Heart left ventricle (tissue), 16 donors: ENCODE measurements at places on chromosomes 16 and 17. TPM values are rescaled to one million over a fixed set of nuclear protein-coding genes. Genes with fewer than 3 reads are reported as not detected.
A peak's percentile ranks its signal among the peaks of the same experiment; 100 is the strongest.

GRCh38 chr17:73654241-73654640, 10.0 kb upstream of the SDK2 start:
- no peaks in the 10 kb centered on the region for H3K4me1 ChIP-seq
- H3K27ac ChIP-seq: no peak overlapping the region
- no peak overlapping the region for H3K4me3 ChIP-seq
- DNase-seq: no peak

- H3K36me3 ChIP-seq: no peaks in the 10 kb centered on the region
- H3K27me3 ChIP-seq: no peaks in the 10 kb centered on the region
- H3K27ac ChIP-seq: no peak overlapping the region
- H3K4me3 ChIP-seq: no peak overlapping the region
- DNase-seq: no peak
These were observed 11.6 kb downstream of the STH start for GRCh38 chr17:46010597-46011186.

CNEP1R1 gene
- 21.8 TPM for total RNA-seq

- peak overlapping the region; percentile 92 for H3K27ac ChIP-seq
- H3K4me1 ChIP-seq: peaks cover 21% of the 10 kb centered on the region
- no peaks in the 10 kb centered on the region for H3K36me3 ChIP-seq
- no peaks in the 10 kb centered on the region for H3K27me3 ChIP-seq
- no peak for DNase-seq
- peak overlapping the region; percentile 88 for H3K4me3 ChIP-seq
These were observed 1.3 kb downstream of the PEMT start for GRCh38 chr17:17590141-17590751.

CX3CL1 gene
- total RNA-seq: 34.4 TPM

LGALS9B gene
- not detected for total RNA-seq

DNA sequence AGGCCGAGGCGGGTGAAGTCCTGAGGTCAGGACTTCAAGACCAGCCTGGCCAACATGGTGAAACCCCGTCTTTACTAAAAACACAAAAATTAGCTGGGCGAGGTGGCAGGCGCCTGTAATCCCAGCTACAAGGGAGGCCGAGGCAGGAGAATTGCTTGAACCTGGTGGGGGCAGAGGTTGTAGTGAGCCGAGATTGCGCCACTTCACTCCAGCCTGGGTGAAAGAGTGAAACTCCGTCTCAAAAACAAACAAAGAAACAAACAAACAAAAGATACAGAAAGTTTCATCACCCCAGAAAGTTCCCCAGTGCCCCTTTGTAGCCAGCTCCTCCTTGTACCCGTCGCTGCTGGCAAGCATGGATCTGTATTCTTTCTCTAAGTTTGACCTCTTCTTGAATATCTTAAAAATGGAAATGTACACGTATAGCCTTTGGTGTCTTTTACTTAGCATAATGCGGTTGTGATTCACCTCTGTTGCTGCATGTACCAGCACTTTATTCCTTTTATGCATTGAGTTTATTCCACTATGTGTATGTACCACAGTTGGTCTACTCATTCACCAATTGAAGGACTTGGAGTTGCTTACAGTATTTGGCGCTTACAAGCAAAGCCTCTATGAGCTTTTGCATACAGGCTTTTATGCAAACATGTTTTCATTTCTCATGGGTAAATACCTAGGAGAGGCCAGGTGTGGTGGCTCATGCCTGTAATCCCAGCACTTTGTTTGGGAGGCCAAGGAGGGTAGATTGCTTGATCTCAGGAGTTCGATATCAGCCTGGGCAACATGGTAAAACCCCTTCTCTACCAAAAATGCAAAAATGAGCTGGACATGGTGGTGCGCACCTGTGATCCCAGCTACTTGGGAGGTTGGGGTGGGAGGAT, 87.5 kb upstream of the CLEC18A start:
- no peak overlapping the region for H3K27ac ChIP-seq
- H3K4me3 ChIP-seq: no peak overlapping the region
- no peak for DNase-seq

ABAT gene
- total RNA-seq: 34.1 TPM

DNA sequence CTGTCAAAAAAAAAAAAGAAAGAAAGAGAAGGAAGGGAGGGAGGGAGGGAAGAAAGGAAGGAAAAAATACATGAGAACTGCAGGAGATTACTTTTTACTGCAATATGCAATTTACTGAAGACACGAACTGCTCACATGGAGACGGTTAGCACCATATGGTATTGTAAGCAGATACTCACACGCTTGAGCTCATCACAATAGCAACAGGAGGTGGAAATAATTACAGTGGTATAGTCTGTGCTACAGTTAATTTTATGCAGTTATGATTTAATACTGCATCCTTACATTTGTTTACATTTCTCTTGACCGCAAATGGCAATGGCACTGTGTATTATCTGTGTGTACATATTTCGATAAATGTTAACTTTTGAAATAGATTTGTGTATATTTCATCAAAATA, 21.4 kb upstream of the SLC46A1 start:
- no peaks in the 10 kb centered on the region for H3K4me1 ChIP-seq
- no peak for DNase-seq
- no peak overlapping the region for H3K27ac ChIP-seq
- H3K36me3 ChIP-seq: no peaks in the 10 kb centered on the region
- no peaks in the 10 kb centered on the region for H3K27me3 ChIP-seq
- H3K4me3 ChIP-seq: no peak overlapping the region

- DNase-seq: no peak
- H3K4me3 ChIP-seq: no peak overlapping the region
- no peaks in the 10 kb centered on the region for H3K27me3 ChIP-seq
- no peak overlapping the region for H3K27ac ChIP-seq
These were observed 22.4 kb upstream of the MNT start for GRCh38 chr17:2423271-2423670.

GRCh38 chr16:56424791-56425438, 430 bp downstream of the AMFR start:
- H3K36me3 ChIP-seq: no peaks in the 10 kb centered on the region
- peak; percentile 44 for DNase-seq
- peaks cover 34% of the 10 kb centered on the region for H3K4me1 ChIP-seq
- H3K4me3 ChIP-seq: peak overlapping the region; percentile 84
- peak overlapping the region; percentile 68 for H3K27ac ChIP-seq
- no peaks in the 10 kb centered on the region for H3K27me3 ChIP-seq

DNA sequence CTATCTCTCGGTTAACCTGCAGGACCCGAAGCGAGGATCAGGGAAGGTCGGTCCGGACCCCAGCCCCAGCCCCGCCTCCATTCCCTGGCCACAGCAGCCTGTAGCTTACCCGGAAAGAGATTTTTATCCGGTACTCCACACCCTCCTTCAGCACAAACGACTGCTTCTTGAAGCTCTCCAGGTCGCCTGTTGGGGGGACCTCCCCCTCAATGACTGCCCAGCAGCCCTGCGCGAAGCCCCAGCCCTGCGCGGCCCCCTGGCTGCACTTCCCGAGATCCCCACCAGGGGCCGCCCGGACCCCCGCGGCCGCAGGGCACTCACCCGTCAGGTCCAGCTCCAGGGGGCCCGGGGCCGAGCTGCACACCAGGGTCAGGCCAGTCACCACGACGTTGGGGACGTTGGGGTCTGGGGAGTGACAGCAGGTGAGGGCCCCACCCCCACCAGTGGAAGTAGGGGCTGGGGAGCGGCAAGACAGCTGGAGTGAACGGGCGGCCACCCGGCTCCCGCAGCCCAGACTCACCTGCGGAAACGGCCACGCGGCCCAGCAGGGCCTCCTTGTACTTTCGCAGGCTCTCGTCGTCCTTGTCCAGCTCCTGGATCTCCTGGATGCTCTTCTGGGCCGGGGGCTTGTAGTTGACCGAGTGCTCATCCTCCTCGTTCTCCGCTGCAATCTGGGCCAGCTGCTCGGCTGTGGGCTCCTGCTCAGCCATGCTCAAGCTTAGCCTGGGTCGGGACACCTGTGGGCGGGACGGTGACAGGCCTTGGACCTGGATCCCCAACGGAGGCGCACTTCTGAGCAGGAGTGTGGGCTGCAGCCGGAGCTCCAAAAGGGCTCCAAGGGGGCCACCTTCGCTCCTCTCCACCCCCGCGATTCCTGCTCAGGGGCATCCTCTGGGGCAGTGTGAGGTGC, 1.7 kb downstream of the ARHGDIA start:
- H3K4me1 ChIP-seq: peaks cover 61% of the 10 kb centered on the region
- no peaks in the 10 kb centered on the region for H3K27me3 ChIP-seq

SLFN11 gene
- 15.6 TPM for total RNA-seq

- no peaks in the 10 kb centered on the region for H3K27me3 ChIP-seq
- no peak for DNase-seq
- H3K36me3 ChIP-seq: no peaks in the 10 kb centered on the region
- no peak overlapping the region for H3K4me3 ChIP-seq
- H3K27ac ChIP-seq: no peak overlapping the region
These were observed 114.2 kb upstream of the CACNG3 start for GRCh38 chr16:24141917-24142316.

NPIPA5 gene
- 11.2 TPM for total RNA-seq

CRYBA1 gene
- total RNA-seq: not detected

GRCh38 chr17:43043307-43043706, 18.3 kb downstream of the RND2 start:
- H3K4me3 ChIP-seq: no peak overlapping the region
- no peak for DNase-seq

GRCh38 chr16:76329106-76329505, 51.9 kb downstream of the CNTNAP4 start:
- H3K36me3 ChIP-seq: no peaks in the 10 kb centered on the region
- H3K27me3 ChIP-seq: no peaks in the 10 kb centered on the region
- no peak for DNase-seq
- H3K27ac ChIP-seq: no peak overlapping the region

DNA sequence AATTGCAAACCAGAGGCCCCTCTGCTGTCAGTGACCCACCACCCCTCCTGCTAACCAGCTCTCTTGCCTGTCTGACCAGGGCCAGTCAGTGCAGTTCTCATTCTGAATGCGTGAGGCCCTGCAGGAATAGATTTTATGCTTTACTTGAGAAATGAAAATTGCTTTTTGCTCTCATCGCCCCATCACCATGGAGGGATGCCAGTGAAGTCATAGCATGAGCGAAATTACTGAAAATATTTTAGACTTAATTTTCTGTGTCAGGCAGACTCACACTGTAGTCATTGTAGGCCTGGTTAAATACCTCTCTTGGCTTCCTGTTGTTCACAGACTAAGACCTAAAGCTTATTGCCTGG, 490.5 kb upstream of the CDH5 start:
- no peak overlapping the region for H3K4me3 ChIP-seq
- H3K27me3 ChIP-seq: no peaks in the 10 kb centered on the region
- no peaks in the 10 kb centered on the region for H3K36me3 ChIP-seq

DNA sequence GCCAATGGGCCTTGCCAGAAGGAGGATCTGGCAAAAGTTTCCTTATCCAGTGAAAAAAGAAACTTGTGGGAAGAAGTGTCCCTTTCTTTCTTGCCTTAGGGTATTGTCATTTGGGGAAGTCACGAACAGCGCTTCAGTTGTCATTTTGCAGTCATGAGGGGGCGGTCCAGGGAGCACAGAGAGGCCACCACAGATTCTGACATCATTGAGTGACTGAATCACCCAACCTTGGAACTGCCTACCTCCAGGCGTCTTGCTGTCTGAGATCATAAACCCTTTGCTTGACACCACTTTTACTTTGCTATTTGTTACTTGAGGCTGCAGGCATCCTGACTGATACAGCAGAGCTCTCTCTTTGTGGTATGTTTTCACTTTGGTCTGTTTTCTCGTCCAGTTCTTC, 3.1 kb upstream of the WSCD1 start:
- H3K4me3 ChIP-seq: no peak overlapping the region
- no peak overlapping the region for H3K27ac ChIP-seq
- H3K27me3 ChIP-seq: peaks cover 28% of the 10 kb centered on the region

FLII gene
- 307 TPM for total RNA-seq

DNA sequence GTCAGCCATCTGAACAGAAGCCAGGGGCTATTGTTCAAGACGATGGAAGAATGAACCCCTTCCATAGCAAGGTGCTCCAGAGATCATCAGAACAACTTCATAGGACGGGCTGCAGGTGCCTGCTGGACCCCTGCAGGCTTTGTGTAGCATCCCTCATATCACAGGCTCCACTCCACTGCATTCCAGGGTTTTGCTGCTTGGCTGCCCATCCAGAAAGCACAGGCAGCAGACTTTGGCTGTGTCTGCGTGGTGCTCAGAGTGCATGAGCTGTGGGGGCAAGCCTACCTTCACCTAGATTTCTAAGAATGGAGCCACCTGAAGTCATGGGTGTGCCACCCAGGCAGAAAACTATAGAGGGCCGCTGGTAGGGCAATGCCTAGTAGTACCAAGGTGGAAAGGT, 93.9 kb upstream of the NLRP1 start:
- no peak overlapping the region for H3K27ac ChIP-seq
- H3K27me3 ChIP-seq: peaks cover 14% of the 10 kb centered on the region
- H3K4me3 ChIP-seq: no peak overlapping the region
- H3K4me1 ChIP-seq: no peaks in the 10 kb centered on the region
- DNase-seq: no peak

DNA sequence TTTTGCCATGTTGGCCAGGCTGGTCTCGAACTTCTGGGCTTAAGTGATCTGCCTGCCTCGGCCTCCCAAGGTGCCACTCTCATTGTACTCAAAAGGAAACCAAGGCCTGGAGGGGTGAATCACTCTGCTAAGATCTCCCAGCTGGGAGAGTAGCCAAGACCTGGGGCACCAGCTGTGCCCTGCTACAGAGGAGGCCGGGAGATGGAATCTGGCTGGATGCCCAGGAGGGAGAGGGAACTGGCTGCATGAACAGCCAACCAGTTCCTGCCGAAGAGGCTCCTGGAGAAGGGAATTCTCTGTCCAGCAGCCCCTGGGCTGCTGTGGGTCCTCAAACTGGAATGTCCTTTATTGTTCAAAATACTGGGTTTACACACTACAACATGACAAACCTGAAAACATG, 238.7 kb upstream of the CIBAR2 start:
- H3K4me1 ChIP-seq: peaks cover 15% of the 10 kb centered on the region
- no peak overlapping the region for H3K27ac ChIP-seq
- peak; percentile 93 for DNase-seq
- no peak overlapping the region for H3K4me3 ChIP-seq
- H3K27me3 ChIP-seq: no peaks in the 10 kb centered on the region

DNA sequence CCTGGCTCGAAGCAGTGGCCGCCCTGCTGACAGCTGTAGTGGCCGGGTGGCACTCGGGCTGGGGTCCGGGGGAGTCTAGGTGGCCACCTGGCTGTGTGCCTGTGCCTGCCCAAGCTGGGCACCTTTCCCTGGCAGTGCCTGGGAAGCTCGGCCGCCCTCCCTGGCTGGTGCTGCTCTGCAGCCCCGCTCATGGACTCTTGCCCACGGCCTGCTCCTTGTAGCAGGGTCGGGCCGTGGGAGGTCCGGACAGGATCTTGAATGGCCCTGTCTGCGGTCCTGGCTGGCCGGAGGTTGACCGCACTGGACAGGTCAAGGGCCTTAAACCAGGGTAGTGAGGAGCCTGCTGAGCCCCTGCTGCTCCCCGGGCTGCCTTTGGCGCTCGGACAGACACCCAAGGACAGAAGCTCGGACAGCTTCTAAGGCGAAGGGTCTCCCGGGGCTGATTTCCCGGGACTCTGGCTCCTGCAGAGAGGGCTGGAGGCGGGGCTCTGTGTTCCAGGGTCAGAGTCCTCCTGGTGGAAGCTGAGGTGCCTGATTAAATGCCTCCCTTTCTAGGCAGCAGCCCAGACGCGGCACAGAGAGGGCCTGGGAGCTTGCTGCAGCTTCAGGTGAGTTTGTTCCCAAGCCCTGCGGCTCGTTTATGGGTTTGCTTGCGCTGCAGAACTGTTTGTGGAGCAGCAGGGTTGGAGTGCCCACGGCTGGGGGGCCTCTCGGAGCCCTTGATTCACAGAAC, 6.0 kb downstream of the CAPN15 start:
- H3K27me3 ChIP-seq: no peaks in the 10 kb centered on the region
- H3K27ac ChIP-seq: no peak overlapping the region
- no peak for DNase-seq
- H3K4me1 ChIP-seq: peaks cover 36% of the 10 kb centered on the region
- no peak overlapping the region for H3K4me3 ChIP-seq
- peaks cover 3% of the 10 kb centered on the region for H3K36me3 ChIP-seq

GRCh38 chr17:10613775-10614513, 43.2 kb downstream of the MYH3 start:
- H3K4me3 ChIP-seq: no peak overlapping the region
- DNase-seq: no peak
- no peaks in the 10 kb centered on the region for H3K4me1 ChIP-seq
- H3K27ac ChIP-seq: no peak overlapping the region
- H3K36me3 ChIP-seq: no peaks in the 10 kb centered on the region

PRR14 gene
- 16.2 TPM for total RNA-seq
